ENCODE measurements at places on chromosomes 3 and 15.

GRCh38 chr15:90266061-90266431, 574 bp downstream of the NGRN start:
- DNase-seq: peak; percentile 45

DNA sequence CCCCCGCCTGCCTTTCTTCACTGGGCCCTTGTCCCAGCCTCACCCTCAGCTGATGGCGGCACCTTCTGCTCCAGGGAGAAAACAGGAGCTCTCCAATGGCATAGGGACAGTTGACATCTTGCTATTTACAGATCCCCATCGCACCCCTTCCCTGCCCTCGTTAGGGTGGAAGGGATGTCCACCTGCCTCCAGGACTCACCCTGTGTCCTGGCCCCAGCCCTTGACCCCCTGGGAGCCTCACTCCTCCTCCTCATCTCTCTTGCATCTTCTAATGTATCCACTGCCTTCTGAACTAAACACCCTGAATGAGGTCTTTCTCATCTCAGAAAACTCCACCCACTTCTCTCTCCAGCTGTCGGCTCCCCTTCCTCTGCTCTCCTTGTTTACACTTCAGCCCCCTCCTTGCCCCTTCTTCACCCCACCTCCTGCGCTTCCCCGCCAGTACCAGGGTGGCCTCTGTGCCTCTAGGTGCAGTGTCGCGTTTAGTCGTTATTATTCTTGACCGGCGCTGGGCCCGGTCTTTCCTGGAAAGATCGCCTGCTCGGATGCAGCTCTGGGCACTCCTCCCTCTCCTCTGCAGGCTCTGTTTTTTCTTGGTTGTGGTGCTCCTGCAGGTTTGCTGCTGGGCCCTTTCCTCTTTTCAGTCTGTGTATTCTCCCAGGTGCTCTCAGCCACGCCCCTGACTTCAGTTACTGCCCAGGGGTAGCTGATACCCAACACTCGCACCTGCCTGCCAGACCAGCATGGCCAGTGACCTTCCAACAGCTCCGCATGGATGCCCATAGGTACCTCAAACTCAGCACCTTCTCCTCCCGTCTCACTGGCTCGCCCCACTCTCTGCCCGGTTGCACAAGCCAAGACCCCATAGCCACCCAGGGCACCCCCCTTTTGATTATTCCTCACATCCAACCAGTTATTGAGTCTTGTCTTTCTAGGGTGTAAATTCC, 42.9 kb downstream of the PML start:
- DNase-seq: no peak

GRCh38 chr15:88873786-88874185, 21.6 kb downstream of the HAPLN3 start:
- DNase-seq: no peak

- DNase-seq: no peak
These were observed 63.3 kb upstream of the LRRN1 start for GRCh38 chr3:3735919-3736318.

DNA sequence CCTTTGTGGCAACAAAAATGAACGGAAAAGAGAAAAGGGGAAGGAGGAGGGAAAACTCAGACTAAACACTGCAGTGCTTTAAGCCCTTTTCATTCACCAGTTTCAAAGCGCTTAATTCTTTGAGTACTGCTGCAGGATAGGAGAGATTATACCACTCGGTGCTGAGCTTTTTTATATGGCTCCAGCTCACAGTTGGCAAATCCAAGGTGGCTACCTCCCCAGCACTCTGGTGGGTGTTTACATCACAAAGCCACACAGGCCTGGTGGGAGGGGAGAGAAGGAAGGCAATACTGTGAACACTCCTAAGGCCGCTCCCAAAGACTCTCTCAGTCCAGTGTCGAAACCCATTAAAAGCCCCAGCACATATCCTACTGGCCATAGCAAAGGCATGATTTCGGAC, 191.4 kb downstream of the STT3B start:
- no peak for DNase-seq

GRCh38 chr3:141738891-141739363, 829 bp downstream of the RNF7 start:
- DNase-seq: peak; percentile 52

- no peak for DNase-seq
These were observed 13.7 kb downstream of the PLEKHO2 start for GRCh38 chr15:64855205-64855975.

GRCh38 chr3:106675451-106675850, 701.8 kb upstream of the CCDC54 start:
- no peak for DNase-seq

GRCh38 chr15:42121021-42121420, 26.7 kb upstream of the PLA2G4D start:
- DNase-seq: no peak

GRCh38 chr3:32018757-32019564, 37.4 kb downstream of the ZNF860 start:
- DNase-seq: peak; percentile 36

GRCh38 chr3:11709782-11710181, 66.1 kb upstream of the VGLL4 start:
- no peak for DNase-seq

GRCh38 chr3:180466401-180467011, 135.5 kb upstream of the TTC14 start:
- no peak for DNase-seq

- DNase-seq: no peak
These were observed 223.6 kb upstream of the SETMAR start for GRCh38 chr3:4079339-4080195.

DNA sequence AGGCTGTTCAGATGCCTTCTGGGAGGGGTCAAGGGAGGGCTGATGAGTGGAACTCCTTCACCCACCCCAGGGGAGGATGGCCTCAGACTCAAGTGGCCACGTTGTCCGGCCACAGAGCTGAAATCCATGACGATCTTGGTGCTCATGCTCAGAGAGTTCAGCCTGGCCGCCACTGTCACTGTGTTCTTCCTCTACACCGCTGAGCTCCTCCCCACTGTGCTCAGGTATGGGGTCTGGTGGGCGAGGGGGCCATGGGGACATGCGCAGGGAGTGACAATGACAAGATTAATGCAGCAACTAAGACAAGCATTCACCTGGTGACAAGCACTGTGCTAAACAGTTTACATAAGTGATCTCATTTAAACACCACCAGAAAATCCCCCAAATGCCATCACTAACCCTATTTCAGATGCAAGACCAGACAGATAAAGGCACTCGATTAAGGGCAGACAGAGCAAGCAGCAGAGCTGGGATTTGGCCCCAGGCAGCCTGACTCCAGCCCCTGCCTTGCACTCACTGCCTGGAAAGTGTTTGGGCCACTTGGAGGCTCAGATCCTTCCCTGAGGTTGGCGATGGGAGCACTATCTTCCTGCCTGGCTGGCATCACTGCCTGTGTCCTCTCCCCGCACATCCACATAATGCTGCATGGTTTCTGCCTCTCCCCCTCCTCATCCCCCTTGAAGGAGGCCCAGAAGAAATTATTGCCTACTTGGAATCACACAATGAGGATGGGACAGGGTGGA, 30.9 kb upstream of the XYLB start:
- no peak for DNase-seq

GRCh38 chr3:45516829-45517228, 77.7 kb upstream of the LIMD1 start:
- no peak for DNase-seq

- no peak for DNase-seq
These were observed 78.5 kb downstream of the TMCO5A start for GRCh38 chr15:38012894-38013293.

DNA sequence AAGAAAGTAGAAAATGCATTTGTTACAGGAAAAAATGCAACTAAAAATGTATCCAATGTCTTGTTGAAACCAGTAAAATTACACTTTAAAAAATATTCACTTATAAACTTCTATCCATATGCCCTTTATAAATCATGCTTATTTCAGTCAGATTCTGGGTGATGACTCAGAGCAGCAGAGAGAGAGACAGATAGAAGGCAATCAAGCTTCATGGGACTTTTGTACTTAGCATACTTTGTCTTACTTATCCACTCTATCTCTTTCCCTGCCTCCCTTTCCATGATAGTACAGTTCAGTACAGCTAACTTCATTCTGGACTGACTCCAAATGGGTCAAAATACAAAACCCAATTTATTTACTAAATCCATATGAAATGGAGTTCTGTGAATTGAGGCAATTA, 1438.2 kb downstream of the ZPLD1 start:
- no peak for DNase-seq

GRCh38 chr3:81910244-81910852, 148.9 kb upstream of the GBE1 start:
- DNase-seq: peak; percentile 42

DNA sequence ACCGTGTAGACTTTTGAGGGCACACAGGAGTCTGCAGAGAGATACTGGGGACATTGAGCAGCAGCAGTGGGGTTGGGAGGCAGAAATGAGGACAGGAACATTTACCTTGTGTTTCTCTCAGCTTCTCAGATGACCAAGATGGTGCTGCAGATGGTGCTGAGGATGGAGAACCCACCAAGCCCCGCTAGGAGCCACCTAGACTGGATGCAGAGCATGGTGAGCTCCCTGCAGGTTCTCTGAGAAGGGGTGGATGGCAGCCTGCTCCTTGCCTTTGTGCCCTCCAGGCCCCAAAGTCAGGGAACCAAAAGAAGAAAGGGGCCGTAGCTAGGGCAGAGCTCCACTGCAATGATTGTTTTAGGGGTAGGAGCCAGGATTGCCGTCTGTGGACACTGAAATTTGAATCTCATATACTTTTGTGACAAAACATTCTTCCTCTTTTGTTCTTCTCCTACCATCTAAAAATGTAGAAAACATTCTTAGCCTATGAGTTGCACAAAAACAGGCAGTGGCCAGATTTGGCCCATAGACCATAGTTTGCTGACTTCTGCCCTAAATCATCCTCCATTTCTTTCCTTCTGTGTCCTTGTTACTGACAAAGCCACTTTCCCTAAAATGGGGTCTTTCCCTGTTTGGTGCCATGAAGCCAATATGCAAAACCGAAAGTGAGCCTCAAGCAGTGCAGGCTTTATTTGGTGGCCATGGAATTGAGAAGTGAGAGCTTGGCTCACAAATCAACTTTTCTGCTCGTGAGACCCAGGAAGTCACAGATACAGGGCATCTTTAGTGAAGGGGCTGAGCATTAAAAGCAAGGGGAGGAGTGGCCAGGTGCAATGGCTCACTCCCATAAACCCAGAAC, 11.9 kb upstream of the MUC20 start:
- peak; percentile 7 for DNase-seq

- peak; percentile 11 for DNase-seq
These were observed 275.9 kb downstream of the DOCK3 start for GRCh38 chr3:50950591-50950990.

- no peak for DNase-seq
These were observed 176.9 kb upstream of the STT3B start for GRCh38 chr3:31355807-31356206.

GRCh38 chr3:107142786-107143575, 234.3 kb upstream of the CCDC54 start:
- DNase-seq: no peak

DNA sequence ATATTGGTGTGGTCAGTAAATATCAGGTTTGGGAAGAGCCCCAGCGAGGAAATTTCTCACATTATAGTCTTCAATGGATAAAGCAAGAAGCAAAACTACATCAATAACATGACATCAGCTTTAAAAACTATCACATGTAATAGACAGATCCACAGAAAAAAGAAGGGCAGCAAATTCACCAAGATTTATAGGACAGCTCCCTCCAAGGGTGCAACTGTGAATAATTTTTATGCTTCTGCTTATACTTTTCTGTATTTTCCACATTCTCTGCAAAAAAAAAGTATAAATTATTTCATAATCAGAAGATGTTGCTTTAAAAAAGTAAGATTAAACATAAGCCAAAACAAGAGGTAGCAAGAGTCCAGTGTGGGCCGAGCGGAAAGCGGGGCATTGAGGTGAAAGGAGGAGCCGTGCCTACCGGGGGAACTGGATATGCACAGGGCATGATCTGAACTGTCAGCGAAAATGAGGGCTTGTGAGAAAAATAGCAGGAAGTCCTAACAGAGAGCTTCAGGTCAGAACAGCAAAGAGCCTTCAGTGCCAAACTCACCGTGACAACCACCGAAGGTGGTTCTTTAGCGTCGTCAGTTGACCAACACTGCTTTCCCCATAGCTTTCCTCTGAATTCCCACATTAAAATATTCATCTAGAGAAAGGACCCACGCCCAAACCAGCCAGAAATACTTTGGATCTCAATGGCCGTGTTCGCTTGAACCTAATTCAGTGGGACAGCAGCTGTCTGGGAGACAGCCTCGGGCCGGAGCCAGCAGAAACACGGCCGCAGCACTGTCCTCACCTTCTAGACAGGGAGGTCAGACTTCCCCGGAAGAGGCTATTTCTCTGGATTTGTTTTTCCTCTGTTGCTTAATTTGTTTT, 59.8 kb downstream of the FAM174B start:
- DNase-seq: no peak

DNA sequence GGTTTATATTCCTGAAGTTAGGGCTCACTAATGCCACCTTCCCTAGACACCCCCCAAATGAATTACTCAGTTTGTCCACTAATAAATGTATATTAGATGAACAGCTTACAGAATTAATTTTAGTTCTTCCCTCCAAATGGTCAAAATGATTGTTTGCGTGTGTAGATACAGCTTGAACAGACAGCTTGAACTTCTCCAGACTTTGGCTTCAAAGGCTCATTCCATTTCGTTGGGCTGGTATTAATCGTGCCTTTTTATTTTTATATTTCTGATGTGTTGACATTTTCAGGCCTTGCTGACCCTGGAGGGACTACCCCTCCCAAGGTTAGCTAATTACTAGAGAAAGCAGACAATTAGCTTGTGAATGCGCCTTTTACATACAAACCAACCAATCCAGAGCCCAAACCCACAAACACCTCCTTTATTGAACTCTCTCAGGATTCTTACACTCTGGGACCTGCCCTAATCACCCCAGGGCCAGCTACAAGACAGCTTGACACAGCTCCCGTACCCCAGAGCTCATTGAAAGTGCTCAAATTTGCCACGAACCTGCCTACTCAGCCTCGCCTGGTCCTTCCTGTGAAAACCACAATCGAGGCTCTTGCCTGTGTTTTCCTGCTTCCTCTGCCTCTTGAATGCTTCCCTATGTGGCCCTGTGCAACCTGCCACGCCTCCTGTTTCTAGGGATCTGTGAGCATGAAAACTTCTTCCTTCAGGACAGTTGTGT, 40.3 kb downstream of the RPL22L1 start:
- no peak for DNase-seq

GRCh38 chr15:64460724-64461720, 644 bp downstream of the ZNF609 start:
- DNase-seq: peak; percentile 70

GRCh38 chr3:172704001-172704400, 6.9 kb downstream of the NCEH1 start:
- no peak for DNase-seq

DNA sequence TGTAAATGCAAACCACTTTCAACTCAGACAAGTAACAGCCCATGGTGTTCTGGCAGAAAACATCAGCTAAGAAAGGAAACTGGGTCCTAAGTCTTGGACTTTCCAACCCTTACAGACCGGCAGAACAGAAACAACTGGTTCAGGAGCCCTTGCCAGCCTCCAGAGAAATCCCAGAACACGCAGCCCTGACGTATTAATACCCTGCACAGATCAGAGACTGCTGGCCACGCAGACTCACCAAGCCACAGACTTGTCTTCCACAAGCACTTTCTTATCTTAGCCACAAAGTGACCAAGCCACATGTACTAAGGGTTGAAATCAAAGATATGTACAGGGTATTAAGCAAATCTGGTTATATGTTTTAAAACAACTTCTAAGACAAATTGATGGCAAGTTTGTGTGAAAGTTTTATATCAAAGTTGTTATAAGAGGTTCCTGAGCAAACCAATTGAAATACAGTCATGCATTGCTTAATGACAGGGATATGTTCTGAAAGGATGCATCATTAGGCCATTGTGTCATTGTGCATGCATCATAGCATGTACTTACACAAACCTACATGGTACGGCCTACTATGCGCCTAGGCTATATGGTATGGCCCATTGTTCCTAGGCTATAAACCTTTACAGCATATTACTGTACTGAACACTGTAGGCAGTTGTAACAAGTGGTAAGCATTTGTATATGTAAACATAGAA, 36.8 kb downstream of the BTD start:
- peak; percentile 56 for DNase-seq

All from GM12865 (cell line).